Activated naive CD4-positive, alpha-beta T cell treated with anti-CD3 and anti-CD28 coated beads for 36 hours (primary cell): ENCODE measurements at places on chromosomes 1 and 21.

GRCh38 chr1:224613486-224613885, 2.6 kb upstream of the CNIH3 start:
- no peaks in the 10 kb centered on the region for H3K36me3 ChIP-seq
- H3K27me3 ChIP-seq, result peaks cover 32% of the 10 kb centered on the region
- H3K4me3 ChIP-seq, result no peak overlapping the region
- H3K4me1 ChIP-seq, result peaks cover 15% of the 10 kb centered on the region
- no peak for DNase-seq

GRCh38 chr1:82225421-82226185, 424.9 kb downstream of the ADGRL2 start:
- no peaks in the 10 kb centered on the region for H3K36me3 ChIP-seq
- no peak overlapping the region for H3K4me3 ChIP-seq
- DNase-seq, result no peak

DNA sequence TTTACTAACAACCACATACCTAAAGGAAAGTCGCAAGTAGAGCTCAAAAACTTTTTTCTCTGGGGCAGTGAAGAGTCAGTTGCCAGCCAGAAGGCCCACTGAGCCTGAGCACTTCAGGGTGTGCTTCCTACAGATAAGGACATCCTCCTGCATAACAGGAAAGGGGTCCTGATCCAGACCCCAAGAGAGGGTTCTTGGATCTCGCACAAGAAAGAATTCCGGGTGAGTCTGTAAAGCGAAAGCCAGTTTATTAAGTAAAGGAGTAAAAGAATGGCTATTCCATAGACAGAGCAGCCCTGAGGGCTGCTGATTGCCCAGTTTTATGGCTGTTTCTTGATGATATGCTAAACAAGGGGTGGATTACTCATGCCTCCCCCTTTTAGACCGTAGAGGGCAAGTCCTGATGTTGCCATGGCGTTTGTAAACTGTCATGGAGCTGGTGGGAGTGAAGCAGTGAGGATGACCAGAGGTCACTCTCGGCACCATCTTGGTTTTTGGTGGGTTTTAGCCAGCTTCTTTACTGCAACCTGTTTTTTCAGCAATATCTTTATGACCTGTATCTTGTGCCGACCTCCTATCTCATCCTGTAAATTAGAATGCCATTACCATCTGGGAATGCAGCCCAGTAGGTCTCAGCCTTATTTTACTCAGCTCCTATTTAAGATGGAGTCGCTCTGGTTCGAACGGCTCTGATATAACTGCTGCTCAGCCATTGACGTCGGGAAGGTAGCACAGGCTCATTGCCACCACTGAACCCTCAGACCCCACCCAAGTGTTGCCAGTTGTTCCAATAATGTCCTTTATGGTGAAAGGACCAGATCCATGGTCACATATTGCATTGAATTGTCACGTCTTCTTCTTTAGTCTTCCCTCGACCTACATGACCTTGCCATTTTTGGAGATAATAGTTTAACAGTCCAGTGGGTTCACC, 96.6 kb upstream of the ERRFI1 start:
- no peak for DNase-seq
- peaks cover 13% of the 10 kb centered on the region for H3K4me1 ChIP-seq
- no peaks in the 10 kb centered on the region for H3K36me3 ChIP-seq
- H3K4me3 ChIP-seq, result no peak overlapping the region
- H3K27me3 ChIP-seq, result peaks cover 6% of the 10 kb centered on the region

GRCh38 chr1:17610713-17611112, 71.2 kb downstream of the ARHGEF10L start:
- no peaks in the 10 kb centered on the region for H3K4me1 ChIP-seq
- no peaks in the 10 kb centered on the region for H3K36me3 ChIP-seq
- DNase-seq, result no peak
- no peak overlapping the region for H3K27ac ChIP-seq
- no peak overlapping the region for H3K4me3 ChIP-seq
- no peaks in the 10 kb centered on the region for H3K27me3 ChIP-seq

DNA sequence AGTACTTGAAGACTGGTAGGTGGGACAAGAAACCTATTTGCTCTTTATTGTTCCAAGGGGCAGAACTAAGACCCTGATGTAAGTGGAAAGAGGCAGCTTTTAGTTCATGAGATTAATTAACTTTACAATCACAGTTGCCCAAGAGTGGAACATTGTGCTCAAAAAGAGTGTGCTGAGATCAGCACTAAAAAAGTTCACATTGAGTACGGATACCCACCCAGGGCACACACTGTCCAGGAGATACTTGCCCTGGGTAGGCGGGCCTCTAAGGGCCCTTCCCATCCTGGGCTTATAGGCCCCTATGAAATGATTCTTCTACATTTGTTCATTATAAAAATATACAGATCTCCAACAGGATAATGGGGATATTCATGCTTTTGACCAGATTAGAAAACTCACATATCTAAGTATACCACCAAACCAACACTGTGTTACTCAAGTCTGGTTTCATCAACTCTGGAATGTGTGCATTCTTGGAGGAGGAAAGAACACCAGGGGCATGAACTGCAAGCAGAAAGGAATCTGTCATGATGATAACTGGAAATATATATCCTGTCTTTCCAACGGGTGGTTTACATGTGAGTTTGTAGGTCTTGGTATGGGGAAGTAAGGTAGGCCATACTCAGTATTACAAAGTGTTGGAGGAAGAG, 626.2 kb downstream of the SMYD3 start:
- no peak overlapping the region for H3K4me3 ChIP-seq
- no peak overlapping the region for H3K27ac ChIP-seq
- no peaks in the 10 kb centered on the region for H3K27me3 ChIP-seq
- H3K4me1 ChIP-seq, result no peaks in the 10 kb centered on the region

- no peaks in the 10 kb centered on the region for H3K36me3 ChIP-seq
- H3K27ac ChIP-seq, result no peak overlapping the region
- H3K27me3 ChIP-seq, result peaks cover 7% of the 10 kb centered on the region
- H3K4me3 ChIP-seq, result no peak overlapping the region
- no peaks in the 10 kb centered on the region for H3K4me1 ChIP-seq
These were observed 14.1 kb upstream of the TNR start for GRCh38 chr1:175757381-175758015.

GRCh38 chr1:14182856-14183255, 415.6 kb upstream of the KAZN start:
- peaks cover 24% of the 10 kb centered on the region for H3K27me3 ChIP-seq
- DNase-seq, result no peak
- peaks cover 14% of the 10 kb centered on the region for H3K4me1 ChIP-seq
- no peak overlapping the region for H3K27ac ChIP-seq
- H3K36me3 ChIP-seq, result no peaks in the 10 kb centered on the region

DNA sequence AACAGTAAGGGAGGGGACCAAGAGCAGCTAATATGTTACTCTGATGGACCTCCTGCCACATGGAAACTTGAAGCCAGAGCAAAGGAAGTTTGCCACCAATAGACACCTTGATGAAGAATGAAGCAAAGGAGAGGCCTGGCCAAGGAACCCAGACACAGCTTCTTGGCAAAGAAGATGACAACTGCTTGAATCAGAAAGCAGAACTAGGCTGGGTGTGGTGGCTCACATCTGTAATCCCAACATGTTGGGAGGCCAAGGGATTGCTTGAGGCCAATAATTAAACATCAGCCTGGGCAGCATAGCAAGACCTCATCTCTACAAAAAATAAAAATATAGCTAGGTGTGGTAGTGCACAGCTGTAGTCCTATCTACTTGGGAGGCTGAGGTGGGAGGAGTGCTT, 31.7 kb upstream of the CAPZB start:
- H3K27ac ChIP-seq, result no peak overlapping the region
- H3K27me3 ChIP-seq, result no peaks in the 10 kb centered on the region
- H3K36me3 ChIP-seq, result no peaks in the 10 kb centered on the region

DNA sequence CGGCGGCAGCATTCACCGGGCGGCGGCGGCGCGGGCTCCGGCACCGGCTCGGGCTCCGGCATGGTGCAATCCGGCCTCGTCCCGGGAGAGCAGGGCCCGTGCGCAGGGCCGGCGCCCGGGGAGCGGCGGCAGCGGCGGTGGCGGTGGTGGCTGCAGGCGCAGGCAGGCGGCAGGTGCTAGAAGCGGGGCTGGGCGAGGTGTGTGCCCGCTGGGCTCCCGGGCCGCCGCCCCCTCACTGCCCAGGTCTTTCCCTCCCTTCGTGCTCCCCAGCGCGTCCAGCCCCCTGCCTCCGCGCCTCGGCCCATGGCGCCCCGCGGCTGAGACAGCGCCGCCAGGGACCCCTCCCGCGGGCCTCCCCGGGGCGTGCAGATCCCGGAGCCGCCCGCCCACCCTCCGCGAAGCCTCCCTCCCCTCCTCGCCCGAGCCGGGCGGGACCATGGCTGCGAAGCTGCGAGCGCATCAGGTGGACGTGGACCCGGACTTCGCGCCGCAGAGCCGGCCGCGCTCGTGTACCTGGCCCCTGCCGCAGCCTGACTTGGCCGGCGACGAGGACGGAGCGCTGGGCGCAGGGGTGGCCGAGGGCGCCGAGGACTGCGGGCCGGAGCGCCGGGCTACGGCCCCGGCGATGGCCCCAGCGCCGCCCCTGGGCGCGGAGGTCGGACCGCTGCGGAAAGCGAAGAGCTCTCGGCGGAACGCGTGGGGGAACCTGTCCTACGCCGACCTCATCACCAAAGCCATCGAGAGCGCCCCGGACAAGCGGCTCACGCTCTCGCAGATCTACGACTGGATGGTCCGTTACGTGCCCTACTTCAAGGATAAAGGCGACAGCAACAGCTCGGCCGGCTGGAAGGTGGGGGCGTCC, 492 bp downstream of the FOXO6 start:
- H3K27ac ChIP-seq, result no peak overlapping the region
- DNase-seq, result no peak
- peak overlapping the region; percentile 38 for H3K4me3 ChIP-seq
- H3K27me3 ChIP-seq, result peaks cover 34% of the 10 kb centered on the region

GRCh38 chr1:45512641-45513054, 9.0 kb downstream of the PRDX1 start:
- no peaks in the 10 kb centered on the region for H3K27me3 ChIP-seq
- H3K4me3 ChIP-seq, result no peak overlapping the region
- H3K4me1 ChIP-seq, result peaks cover 14% of the 10 kb centered on the region

- no peaks in the 10 kb centered on the region for H3K27me3 ChIP-seq
- H3K4me3 ChIP-seq, result no peak overlapping the region
- DNase-seq, result no peak
- H3K36me3 ChIP-seq, result no peaks in the 10 kb centered on the region
- peaks cover 8% of the 10 kb centered on the region for H3K4me1 ChIP-seq
These were observed 72.9 kb downstream of the SIK1 start for GRCh38 chr21:43354026-43354420.

GRCh38 chr1:17359808-17360207, 12.2 kb upstream of the PADI6 start:
- no peaks in the 10 kb centered on the region for H3K36me3 ChIP-seq
- H3K4me1 ChIP-seq, result peaks cover 12% of the 10 kb centered on the region
- no peak overlapping the region for H3K27ac ChIP-seq
- no peak overlapping the region for H3K4me3 ChIP-seq
- DNase-seq, result no peak
- H3K27me3 ChIP-seq, result no peaks in the 10 kb centered on the region

- H3K27ac ChIP-seq, result no peak overlapping the region
- H3K36me3 ChIP-seq, result no peaks in the 10 kb centered on the region
- H3K27me3 ChIP-seq, result no peaks in the 10 kb centered on the region
- DNase-seq, result peak; percentile 91
- H3K4me3 ChIP-seq, result no peak overlapping the region
These were observed 5.3 kb upstream of the TUFT1 start for GRCh38 chr1:151534662-151535278.

DNA sequence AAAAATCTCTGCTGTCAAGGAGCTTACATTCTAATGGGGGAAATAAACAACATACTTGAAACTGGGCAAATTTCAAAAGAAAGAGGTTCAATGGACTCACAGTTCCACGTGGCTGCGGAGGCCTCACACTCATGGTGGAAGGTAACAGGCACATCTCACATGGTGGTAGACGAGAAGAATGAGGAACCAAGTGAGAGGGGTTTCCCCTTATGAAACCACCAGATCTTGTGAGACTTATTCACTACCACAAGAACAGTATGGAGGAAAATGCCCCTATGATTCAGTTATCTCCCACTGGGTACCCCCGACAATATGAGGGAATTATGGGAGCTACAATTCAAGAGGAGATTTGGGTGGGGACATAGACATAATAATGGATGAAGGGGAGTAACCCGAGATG, 226.4 kb downstream of the ZP4 start:
- DNase-seq, result no peak
- H3K27me3 ChIP-seq, result no peaks in the 10 kb centered on the region
- no peaks in the 10 kb centered on the region for H3K36me3 ChIP-seq
- H3K4me1 ChIP-seq, result no peaks in the 10 kb centered on the region

DNA sequence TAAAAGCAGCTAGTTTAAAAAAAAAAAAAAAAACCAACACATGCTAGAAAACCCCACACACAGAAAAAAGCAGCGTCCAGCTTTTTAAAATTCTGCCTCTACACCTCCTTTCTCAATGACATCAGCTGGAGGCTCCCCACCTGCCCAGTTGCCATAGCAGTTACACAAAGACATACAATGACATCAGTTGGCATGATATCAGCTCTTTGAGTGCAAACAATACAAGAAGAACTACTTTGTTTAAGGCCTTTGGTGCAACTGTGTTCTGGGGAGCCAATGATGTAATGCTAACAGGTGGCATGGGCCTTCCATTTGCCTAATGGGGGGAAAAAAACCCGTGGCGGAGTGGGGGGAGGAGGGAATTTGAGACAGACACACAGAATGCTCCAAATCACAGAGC, 32.9 kb downstream of the DUSP10 start:
- no peaks in the 10 kb centered on the region for H3K27me3 ChIP-seq
- H3K4me1 ChIP-seq, result peaks cover 53% of the 10 kb centered on the region
- H3K36me3 ChIP-seq, result peaks cover 18% of the 10 kb centered on the region
- peak; percentile 42 for DNase-seq
- no peak overlapping the region for H3K4me3 ChIP-seq
